ENCODE measurements at places on chromosomes 2 and 18.

DNA sequence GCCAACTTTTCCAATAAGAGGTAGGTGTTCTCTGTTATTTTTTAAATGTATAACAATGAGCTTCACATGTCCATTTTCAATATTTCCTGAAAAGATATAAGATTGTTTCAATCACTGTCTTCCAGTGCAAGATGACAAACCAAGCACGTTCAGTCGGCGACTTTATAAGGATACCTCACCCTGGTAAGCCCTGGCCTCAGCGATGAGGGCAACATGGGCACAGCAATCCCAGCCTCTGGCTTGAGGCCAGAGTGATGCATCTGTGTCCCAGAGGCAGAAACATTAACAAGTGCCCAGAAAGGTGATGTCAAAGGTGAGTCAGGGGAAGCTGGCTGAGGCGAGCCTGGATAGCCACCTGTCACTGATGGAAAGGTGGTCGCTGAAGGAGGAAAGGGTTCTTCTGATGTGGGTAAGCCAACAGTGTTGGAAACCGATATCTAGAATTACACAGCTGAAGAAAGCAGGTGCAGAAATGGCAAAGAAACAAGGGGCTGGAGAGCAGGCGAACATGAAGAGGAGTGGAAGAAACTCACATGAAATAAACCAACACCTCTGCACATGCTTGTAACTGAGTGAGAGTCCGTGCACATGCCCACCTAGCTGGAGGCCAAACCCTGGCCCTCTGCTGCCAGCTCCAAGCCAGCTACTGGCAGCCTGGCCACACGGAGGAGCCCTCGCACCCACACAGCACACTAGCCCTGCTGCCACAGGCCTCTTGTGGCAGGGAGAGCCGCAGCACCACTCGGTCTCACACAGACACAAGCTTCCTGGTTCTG lies 65.5 kb downstream of the FBXO15 start:
- peak; percentile 59 for DNase-seq

- DNase-seq, result no peak
Observed at GRCh38 chr18:79881695-79882094, 69.8 kb downstream of the SLC66A2 start.

DNA sequence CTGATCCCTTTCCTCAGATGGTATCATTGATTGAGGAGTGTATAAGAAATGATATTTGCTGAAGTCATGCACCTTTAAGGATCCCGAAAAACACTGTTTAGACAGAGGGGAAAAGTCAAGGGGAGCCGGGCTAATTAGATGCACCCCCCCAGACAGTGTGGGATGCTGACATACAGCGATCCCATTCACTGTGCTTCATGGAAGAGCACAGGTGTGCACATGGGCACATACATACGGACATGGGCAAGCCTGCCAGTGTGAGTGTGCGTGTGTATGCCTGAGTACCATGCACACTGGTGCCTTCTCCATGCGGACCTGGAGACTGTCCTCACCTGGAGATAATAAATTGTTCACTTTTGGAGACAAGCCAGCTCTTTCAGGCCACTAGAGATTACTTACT lies 22.6 kb downstream of the MEIS1 start:
- DNase-seq, result no peak

DNA sequence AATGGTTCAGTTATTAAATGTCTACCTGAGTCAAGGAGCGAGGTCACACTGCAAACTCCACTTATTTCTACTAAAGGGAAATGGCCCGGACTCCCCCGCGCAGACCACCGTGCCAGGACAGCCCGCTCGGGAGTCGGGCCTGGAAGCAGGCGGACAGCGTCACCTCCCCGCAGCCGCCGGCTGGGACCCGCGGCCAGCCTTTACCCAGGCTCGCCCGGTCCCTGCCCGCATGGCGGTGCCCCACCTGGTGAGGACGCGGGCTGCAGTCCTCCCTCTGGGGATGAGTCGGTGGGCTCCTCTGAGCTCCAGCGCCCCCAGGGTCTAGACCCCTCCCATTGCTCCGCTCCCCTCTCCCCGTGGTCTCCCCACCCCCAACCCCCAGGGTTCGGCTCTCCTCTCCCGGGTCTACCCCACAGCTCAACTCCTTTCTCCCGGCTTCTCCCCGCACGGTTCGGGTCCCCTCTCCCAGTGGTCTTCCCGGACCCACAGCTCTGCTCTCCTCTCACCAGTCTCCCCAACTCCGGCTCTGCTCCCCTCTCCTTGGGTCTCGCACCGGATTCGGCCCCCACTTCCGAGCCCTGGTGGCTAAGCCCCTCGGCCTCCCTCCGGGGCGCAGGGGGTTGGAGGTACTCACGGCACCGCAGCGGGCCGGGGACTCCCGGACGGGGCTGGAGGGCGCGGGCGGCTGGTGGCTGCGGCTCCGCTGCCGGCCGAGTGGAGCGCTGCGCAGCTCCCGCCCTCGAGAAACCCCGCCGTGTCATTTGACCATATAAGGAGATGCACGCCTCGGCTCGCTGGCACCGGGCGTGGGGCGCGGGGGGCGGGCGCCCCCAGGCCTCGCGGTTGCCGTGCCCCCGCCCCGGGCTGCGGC lies at the start of gene FHL2:
Gene FHL2 (minus strand): TSS at position 716 of the 871 bp plus-strand sequence. CDS start 12,535 bp downstream, outside the sequence.
- peak; percentile 82 for DNase-seq

DNA sequence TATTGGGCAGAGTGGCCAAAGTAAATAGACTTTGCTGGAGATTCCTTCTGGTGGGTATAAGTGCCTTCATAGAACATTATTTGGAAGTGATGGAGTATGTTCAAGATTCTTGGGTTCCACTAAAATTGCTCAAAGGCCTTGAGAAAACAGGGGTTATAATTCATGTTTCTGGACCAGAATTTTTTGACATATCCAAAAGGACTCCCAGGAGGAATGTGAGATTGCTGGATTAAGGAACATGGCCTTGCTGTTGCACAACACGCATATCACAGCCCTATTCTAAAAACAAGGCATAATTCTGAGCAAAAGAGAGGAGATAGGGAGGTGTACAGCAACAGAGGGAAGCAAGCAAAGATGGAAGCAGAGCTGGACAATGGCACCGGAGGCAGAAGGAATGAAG lies 111.7 kb upstream of the TNP1 start:
- DNase-seq, result no peak

DNA sequence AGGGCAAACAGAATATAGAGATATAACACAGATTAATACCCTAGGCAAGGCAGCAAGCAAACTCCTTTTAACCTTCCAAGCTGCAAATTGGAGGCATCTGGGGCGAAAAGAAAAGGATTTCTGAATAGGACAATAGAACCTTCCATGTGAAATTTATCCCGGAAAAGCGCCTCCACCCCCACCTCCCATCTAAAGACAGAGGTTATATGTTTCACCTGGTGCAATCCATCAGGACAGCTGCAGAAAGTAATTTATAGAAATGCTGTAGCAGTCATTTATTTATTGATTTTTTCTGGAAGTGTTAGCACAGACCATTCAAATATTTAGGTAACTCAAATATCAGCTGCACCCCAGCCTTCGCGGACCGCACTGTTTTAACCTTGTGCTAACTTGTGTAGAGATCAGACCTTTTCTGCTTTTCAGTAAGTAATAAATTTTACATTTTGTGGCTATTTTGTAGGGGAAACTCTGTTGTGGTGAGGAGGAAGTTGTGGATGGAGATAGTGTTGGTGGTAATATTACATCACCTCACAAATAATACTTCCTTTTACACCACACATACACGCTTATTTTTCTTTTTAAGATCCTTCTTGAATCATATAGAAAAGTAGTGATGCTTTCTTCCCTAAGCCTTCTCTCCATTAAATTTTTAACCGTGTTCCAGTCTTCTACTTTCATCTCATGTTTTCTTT lies 919.3 kb upstream of the CDH2 start:
- DNase-seq, result no peak

DNA sequence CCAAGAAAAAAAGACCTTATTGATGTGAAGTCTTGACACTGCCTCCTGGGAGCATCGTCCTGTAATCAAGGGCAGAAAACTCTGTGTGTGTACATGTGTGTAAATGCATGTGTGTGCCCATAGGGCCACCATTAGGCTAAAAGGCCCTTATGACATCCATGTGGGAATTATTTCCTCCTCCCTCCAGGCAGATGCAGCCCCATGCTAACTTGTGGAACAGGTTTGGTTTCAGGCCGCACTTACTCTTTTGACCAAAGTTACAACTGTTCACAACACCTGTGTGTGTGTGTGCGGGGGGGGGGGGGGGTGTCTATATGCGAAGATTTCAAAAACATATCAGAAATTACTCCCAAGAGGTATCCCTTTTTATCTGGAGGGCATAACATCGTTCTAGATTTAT lies 87.4 kb upstream of the SLC14A2 start:
- no peak for DNase-seq

DNA sequence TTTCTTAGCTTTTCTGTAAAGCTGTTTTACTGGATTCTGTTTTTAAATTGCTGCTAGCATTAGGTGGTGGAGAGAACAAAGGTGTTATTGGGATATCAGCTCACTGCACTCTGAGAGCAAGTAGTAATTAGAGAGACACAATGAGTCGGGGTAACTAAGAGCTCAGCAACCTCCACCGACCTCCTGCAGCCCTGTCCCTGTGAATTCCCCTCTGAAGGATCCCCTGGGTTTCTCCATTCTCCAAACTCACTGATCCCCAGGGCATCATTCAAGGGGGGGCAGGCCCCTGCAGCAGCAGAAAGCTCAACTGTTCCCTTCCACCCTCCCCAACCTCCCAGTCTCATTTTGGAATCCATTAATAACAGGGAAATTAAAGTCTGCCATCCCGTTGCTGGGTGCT lies 73.0 kb downstream of the MTCL1 start:
- no peak for DNase-seq

GRCh38 chr2:9761577-9761976 lies 81.7 kb upstream of the TAF1B start:
- DNase-seq, result no peak

DNA sequence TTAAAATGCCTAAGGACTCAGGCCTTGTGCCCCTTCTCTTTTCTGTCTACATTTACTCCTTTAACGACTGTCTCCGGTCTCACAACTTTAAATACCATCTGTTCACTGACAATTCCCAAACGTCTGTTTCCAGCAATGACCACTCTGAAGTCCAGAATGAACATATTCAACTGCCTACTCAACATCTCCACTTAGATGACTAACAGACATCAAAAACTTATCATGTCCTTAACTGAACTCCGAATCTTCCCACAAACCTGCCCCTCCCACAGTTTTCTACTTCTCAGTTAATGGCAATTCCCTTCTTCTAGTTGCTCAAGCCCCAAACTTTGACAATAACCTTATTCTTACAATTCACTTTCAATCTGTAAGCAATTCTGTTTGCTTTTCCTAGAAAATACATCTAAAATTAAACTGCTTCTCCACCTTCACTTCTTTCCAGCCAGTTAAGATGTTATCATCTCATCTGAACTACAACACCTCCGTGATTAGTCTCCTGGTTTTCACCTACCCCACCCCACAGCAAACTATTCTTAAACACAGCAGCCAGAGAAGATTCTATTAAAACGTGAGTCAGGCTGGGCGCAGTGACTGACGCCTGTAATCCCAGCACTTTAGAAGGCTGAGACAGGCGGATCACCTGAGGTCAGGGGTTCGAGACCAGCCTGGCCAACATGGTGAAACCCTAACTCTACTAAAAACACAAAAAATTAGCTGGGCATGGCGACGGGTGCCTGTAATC lies 2.8 kb downstream of the C1D start:
- no peak for DNase-seq

- DNase-seq, result no peak
Observed at GRCh38 chr2:215161301-215161829, 22.9 kb upstream of the ABCA12 start.
